DMS79 treated with DMSO at 0.1 percent for 48 hours (cell line): ENCODE measurements at places on chromosomes 4 and X.

GRCh38 chrX:97119474-97120109 lies 235.9 kb downstream of the RPA4 start:
- no peak for DNase-seq

DNA sequence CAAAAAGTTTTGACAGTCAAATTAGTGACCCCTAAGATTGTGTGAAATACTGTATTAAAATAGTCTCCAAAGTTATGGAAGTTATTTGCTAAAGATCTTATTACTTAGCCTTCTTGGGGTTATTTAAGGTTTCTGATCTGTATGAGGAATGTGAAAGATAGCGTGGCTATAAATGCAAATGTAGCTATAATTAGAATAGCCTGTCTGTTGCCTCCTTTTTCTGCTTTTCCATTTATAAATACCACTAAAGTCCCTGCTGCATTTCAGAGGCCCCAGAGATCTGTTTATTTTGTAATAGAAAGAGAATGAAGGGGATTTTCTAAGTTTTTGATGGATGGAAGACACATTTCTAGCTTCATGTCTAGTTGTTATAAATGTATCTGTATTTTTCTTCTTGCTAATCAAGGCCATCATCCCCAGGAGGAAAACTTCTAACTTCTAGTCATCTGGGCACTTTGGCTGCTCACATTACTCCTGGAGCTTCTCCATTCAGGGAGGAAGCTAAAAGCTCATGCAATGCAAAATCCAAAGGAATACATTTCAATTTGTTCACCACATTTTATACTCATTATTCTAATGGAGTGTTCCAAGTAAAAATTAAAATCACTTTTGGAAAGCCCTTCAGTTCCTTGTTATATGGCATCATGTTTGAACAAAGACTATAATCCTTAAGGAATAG lies 73.9 kb downstream of the INTS12 start:
- DNase-seq = no peak

- no peak for DNase-seq
Observed at GRCh38 chr4:605702-606425, 19.5 kb upstream of the PDE6B start.

- no peak for DNase-seq
Observed at GRCh38 chr4:44646151-44646550, 5.3 kb downstream of the YIPF7 start.

DNA sequence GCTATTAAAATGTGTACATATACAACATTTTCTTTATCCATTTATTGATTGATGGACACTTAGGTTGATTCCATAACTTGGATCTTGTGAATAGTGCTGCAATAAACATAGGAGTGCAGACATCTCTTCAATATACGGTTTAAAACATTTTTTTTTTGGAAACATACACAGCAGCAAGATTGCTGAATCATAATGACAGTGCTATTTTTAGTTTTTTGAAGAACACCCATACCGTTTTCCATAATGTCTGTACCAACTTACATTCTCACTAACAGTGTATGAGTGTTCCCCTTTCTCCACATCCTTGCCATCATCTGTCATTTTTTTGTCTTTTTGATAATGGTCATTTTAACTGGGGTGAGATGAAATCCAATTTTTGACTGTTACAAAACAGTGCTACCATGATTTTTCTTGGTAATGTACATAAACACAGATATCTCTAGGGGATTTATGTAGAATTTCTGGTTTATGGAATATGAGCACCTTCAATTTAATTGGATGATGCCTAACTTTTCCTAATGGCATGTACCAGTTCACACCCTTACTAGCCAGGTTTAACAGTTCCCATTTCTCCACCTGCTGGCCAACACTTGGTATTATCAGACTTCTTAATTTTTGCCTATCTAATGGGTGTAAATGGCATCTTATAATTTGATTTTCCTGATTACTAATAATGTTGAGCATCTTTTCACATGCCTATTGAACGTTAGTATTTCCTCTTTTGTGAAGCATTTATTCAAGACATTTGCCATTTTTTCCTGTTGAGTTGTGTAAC lies 21.0 kb upstream of the TMSB15B start:
- DNase-seq = peak; percentile 1
